ENCODE measurements at places on chromosomes 1 and 21.

DNA sequence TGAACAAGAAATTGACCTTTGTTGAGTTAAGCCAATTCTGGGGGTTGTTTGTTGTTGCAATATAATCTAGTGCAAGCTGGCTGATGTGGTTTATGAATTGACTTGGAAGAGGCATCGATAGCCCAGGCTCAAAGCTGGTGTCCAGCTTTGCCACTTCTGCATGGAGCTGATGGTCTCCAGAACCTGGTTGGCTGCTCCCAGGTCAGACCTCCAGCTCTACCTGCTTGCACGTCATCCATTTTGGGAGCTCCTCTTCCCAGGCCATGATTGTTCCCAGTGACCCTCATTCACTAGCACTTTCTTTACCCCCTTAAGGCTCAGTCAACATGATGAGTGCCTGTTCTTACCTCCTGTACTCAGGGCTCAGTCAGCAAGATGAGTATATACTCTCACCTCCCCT lies 5.8 kb upstream of the AJAP1 start:
- no peak for DNase-seq

- DNase-seq, result no peak
Observed at GRCh38 chr21:35831230-35831629, 229.1 kb downstream of the SETD4 start.

DNA sequence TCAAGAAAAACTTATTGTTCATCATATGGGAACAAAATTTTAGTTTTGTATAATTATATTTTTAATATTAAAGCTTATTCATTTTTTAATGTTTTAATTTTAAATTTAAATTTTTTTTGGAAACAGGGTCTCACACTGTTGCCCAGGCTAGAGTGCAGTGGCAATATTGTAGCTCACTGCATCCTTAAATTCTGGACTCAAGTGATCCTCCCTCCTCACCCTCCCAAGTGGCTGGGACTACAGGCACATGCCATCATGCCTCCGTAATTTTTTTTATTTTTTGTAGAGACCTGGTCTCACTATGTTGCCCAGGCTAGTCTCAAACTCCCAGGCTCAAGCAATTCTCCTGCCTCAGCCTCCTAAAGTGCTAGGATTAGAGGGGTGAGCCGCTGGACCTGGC lies 20.2 kb upstream of the FAM76A start:
- no peak for DNase-seq

- no peak for DNase-seq
Observed at GRCh38 chr1:97806326-97806725, 114.5 kb downstream of the DPYD start.

DNA sequence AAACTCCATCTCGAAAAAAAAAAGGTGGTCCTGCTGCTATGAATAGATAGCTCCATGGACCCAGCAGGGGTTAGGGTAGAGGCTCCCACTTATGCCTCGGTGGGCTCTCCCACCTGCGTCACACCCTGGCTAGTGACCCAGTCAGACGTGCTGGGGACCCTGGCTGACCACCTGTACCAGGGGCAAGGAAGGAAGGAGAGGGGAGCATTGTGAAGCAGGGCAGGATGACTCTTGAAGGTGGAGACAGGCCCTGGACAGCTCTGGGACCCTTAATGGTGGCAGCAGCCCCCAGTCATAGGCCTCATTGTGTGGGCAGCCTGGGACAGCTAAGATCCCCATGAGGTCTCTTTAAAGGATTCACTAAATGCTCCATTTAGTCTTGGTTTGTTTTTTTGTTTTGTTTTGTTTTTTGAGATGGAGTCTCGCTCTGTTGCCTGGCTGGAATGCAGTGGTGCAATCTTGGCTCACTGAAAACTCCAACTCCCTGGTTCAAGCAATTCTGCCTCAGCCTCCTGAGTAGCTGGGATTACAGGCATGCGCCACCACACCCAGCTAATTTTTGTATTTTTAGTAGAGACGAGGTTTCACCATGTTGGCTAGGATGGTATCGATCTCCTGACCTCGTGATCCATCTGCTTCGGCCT lies 10.4 kb upstream of the SNAPIN start:
- DNase-seq, result no peak

- DNase-seq, result no peak
Observed at GRCh38 chr1:165387961-165388360, 31.4 kb upstream of the LMX1A start.

- no peak for DNase-seq
Observed at GRCh38 chr1:234970401-234970730, 158.3 kb downstream of the TOMM20 start.

DNA sequence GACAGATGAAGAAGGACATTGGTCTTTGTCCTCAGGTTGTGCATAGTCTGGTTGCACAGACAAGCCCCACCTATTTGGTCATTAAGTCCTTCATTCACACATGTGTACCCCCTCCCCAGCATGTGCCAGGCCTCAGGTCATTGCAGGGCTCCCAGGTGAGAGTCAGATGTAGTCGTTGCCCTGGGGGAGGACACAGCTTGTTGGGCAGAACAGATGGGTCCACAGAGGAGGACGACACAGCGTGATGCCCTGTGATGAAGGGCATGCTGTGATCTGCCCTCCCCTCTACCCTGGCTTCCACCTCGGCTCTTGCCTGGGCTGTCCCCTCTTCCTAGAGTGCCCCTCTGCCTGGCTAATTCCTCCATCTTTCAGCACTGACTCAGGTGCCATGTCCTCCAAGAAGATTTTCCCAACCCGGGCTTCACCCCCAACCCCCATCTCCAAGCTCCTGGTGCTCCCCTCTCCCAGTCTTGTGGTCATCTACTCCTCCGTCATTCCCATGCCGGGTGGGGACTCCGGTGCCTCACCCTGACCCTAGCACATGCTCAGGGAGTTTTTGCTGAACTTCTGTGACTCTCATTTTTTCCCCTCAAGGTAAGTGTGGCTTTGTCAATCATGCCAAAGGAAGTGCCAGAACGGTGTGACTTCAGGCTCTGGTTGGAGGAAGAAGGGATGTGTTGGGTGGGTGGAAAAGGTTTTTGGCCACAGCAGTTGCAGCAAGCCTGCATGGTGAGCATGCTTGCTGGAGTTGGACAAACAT lies 220.5 kb downstream of the FOXD2 start:
- no peak for DNase-seq

- peak; percentile 40 for DNase-seq
Observed at GRCh38 chr1:204410688-204411450, 748 bp downstream of the PPP1R15B start.

GRCh38 chr1:95384567-95384966 lies 150.6 kb downstream of the RWDD3 start:
- peak; percentile 1 for DNase-seq

- no peak for DNase-seq
Observed at GRCh38 chr1:190852611-190853010, 374.9 kb upstream of the BRINP3 start.

DNA sequence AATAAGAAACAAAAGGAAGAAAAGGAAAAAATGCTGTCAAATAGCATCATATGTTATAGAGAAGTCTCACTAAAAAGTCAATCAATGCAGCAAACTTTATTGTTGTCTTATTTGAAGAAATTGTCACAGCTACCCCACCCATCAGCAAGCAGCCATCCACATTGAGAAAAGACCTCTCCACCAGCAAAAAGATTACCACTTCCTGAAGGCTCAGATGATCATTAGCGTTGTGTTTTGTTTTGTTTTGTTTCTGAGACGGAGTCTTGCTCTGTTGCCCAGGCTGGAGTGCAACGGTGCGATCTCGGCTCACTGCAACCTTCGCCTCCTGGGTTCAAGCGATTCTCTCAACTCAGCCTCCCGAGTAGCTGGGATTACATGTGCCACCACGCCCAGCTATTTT lies 29.0 kb downstream of the ATP2B4 start:
- no peak for DNase-seq

- DNase-seq, result no peak
Observed at GRCh38 chr1:55604179-55604578, 389.0 kb upstream of the USP24 start.

- no peak for DNase-seq
Observed at GRCh38 chr21:25487046-25487594, 120.2 kb downstream of the MRPL39 start.

GRCh38 chr1:53073868-53074311 lies 11.9 kb downstream of the PODN start:
- DNase-seq, result no peak

DNA sequence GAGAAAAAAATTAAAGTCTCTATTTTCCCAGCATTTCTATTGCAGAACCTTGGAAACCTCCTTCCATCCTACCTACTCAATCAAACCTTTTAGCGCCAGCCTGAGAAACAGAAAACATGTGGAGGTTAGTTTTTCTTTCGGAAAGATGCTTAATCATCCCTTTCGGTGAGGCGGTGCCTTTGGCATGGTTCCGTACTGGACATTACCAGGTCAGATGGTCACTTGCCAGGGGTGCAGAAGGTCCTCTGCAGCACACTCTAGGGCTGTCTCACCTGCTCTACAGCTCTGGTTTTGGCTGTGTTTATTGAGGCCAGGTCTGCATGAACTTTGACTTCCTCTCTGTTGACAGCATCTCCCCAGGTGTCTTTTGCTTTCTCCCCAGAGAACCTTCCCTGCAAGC lies 121.5 kb downstream of the PLD5 start:
- DNase-seq, result no peak

GRCh38 chr1:212070720-212071302 lies 35.3 kb downstream of the DTL start:
- DNase-seq, result no peak

DNA sequence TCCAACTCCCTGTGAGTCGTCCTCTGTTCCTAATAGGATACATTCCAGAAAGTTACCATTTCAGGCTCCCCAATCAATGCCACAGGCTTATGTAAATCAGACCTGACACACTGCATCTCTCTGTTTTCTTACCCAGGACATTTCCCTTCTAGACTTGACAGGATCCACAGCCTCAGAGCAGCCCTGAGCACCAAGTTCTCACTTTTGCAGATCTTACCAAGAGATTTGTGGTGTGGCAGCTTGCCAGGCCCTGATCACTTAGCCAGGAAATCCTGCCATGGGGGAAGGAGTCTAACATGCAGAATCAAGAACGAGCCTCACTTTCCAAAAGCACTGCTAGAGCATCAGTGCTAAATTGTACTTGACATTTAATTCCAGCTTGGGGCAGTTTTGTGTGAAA lies 202.9 kb downstream of the TBX15 start:
- DNase-seq, result no peak

DNA sequence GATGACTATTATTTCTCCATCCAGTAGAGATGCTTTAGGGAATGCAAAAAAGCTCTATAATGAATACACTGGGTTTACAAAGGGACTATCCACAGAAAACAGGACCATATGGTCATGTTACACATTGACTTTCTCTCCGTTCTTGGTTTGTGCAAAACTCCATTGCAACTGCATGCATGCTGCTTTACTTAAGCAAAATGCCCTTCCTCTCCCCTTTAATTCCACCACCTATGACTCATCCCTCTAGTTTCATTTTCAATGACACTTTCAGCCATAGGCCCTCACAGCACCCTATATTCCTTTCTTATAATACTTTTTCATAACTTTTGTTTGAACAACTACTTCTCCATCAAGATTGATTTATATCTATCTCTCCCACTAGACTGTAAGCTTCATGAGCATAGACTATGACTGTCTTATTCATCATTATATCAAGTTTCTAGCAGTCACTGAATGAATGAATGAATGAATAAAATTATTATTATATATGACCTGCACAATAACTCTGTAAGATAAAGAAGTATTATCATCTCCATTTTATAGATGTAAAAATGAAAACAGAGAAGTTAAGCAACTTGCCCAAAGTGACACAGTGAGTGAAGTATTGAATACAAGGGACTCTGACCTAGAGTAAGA lies 248.9 kb downstream of the PLPP3 start:
- DNase-seq, result no peak

- DNase-seq, result peak; percentile 15
Observed at GRCh38 chr1:247517795-247518612, 18.2 kb downstream of the OR2C3 start.

- no peak for DNase-seq
Observed at GRCh38 chr1:85573322-85573721, 7.2 kb upstream of the CCN1 start.

- DNase-seq, result no peak
Observed at GRCh38 chr1:53341521-53341895, 13.6 kb upstream of the LRP8 start.

DNA sequence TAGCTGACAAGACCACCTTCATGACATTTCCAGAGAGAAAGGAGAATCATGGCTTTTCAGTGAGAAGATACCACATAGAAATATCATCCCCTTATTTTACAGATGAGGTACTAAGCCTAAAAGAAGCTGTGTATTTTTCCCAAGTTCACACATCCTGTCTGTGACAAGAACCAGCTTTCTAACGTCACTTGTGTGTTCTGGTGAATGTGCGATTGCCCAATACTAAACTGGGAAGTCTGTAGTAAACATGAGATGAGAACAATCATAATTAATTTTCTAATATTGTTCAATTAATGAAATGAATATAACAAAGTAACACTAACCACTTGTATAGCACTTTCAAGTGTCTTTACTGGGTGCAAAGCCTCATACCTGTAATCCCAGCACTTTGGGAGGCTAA lies 46.0 kb downstream of the PTGER3 start:
- no peak for DNase-seq

DNA sequence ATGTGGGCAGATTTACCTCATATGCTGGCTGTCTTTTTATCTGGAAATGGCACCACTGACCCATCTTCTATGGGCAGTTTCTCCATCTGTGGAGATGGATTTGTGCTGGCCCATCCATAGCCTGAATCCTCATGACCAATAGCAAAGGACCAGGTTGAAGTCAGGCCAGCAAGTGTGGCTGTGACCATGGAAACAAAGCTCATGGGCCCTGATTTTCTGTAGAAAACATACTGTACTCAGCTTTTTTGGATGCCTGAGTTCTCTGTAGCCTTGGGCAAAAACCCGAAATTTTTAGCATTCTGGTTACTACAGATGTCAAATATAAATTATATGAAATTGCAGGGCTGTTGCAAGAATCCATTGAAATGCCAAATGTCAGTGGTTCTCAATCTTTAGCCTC lies 155.0 kb downstream of the PLXNA2 start:
- no peak for DNase-seq

GRCh38 chr1:216533776-216534175 lies 110.5 kb upstream of the USH2A start:
- DNase-seq, result no peak

DNA sequence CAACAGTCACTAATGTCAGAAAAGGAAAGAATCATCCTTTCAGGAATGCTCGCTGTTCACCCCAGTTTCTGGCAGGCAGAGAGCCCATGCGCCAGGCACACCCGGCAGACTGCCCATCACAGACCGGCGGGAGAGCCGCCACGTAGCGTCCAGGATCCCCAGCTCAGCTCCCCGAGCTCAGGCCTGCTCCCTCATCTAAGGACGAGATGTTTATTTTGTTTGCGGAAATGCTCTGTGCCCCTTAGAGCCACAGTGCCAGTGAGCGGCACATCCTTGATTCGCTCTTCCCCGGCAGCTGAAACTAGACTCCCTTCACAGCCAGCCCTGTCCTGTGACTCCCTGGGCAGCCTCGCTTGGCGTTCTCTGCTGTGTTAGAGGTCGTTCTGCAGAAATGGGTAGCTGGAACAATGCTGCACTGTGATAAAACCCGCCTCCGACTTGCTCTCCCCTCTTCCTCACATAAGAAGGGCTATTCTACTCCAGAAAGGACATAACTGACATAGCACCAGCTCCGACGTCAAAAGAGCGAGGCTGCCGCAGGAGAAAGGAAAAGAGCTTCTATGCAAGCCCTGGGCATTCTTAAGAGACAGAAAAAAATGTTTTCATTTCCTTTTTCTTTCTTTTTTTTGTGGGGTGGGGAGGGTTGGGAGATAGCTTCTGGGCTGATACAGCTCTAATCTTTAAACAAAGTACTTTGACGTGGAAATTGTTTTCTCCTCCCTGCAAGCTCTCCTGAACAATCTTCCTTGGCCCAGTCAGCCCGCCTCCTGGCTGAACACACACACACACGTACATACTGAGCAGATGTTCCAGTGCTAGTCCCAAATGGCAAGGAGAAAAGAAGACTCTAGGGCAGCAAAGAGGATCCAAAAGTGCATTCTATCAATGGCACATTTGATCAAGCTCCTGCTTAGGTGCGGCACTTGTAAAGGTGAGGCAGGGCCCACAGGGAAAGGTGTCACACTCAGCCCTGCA lies 37.2 kb downstream of the MRAP start:
- no peak for DNase-seq

Measured in activated T-cell treated with anti-CD3 and anti-CD28 coated beads for 48 hours (primary cell).